ENCODE measurements at places on chromosomes 7 and 10.

DNA sequence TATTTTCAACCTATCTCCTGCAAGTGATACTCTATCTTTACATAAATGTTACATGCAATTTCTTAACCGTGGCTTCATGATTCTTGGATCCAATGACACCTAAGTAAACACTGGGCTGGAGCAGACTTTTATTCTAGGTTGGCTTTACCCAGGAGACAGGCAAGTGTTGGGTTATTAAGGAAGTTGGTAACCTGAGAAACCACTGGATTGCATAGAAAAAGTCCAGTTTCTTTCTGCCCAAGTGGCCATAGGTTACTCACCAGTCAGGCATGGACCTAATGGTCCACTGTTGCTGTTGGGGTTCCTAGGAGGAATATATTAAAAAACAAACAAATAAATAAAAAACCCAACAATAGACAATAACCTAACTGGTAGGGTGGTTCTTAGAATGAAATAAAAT, 112.8 kb downstream of the SEMA3D start:
- DNase-seq: no peak

DNA sequence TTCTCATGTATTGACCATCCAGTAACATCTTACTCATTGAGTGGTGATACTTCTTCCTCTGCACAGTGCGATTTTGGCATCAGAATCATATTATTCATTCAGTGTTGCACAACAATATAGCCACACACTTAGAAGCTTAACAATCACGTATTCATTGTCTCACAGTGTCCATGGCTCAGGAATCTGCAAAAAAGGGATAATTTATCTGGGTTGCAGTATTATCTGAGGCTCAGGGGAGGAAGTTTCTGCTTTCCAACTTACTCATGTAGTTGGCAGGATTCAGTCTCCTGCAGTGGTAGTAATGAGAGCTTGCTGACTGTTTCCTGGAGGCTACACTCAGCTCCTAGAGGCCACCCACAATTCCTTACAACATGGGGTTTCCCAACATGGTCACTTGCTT, 803.6 kb downstream of the SORCS1 start:
- DNase-seq: no peak

- no peak for DNase-seq
Observed at GRCh38 chr7:7576344-7576743, 9.7 kb downstream of the MIOS start.

DNA sequence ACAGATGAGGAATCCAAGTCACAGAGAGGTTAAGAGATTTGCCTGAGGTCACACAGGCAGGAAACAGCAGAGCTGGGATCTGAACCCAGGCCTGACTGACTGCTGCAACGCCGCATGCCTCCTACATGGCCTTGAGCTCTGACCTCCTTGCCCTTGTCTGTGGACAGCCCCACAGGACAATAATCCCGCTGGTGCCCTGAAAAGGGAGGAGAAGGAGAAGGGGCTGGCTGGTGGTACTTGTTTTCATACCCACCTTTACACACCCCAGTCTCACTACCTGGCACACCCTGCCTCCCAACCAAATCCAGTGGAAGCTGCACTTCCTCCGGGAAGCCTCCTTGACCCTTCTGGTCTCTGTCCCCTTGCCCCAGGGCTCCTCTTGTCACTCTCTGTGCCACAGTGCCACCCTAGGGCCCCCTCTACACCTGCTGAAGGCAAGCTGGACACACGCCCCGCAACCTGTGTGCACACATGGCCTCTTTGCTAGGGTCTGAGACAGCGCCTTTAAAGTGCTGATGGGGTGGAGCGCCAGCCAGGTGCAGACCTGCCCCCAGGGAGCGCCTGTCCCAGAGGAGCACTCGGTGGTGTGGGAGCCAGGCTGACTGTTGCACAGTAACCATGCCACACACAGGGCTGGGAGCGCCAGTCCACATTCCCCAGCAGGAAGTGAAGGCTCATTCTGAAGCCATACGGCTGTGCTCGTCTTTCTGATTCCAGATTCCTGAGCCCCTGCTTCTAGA, 38.6 kb downstream of the ZCCHC24 start:
- DNase-seq: no peak

GRCh38 chr7:6027806-6028365, 3.3 kb upstream of the ANKRD61 start:
- no peak for DNase-seq

DNA sequence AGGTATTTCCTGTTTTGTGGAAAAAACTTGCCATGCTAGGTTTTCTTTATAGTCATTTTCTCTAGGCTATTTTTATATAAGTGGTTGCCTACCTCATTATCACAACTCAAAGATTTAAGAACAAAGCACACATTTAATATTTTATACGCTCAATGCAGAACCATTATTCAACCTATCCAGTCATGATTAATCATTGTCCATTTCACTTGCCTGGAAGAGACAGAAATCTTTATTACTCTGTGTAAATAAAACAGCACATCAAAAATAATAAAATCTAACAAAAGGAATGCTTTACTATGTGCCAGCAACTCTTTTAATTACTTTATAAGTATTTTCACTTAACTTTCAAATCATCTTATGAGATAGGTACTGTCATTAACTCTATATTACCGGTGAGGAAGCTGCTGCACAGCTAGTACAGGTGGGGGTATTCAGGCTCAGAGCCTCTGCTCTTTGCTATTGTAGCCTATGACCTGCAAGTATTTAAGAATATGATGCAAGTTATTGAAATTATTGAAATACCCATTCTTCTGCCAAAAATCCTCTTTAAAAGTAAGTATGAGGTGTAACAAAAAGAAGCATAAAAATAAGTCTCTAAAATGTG, 16.4 kb upstream of the TAS2R16 start:
- DNase-seq: no peak

DNA sequence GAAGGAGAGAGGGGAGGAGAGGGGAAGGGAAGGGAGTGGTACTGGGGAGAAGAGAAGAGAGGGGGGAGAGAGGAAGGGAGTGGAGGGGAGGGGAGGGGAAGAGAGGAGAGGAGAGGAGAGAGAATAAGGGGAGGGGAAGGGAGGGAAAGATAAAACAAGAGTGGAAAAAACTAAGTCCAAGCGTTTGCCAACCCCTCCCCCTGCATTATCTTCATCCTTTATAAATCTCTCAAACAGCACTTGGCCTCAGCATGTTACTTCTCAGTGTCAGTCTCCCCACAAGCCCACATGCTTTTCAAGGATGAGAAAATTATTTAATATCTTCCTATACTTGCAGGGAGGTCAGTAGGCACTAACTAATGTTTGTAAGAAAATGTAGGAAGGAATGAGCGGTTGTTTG, 204.5 kb downstream of the LSM5 start:
- no peak for DNase-seq

DNA sequence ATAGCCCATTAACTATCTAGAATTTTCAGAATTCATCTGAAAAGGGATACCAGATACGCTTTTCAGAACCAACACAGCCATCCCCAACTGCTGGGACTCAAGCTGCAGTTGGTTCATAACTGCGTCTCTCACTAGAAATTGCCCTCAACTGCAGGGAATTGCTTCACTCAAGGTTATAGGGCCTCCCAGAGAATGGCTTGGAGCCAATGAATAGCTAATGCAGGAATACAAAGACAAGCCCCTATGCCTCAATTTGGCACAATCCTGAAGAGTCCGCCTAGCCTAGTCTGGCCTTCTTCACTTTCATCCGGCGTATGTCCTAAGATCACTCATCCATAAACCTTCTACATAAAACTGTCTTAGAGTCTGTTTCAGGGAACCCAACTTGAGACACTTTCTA, 164.0 kb downstream of the SKAP2 start:
- DNase-seq: no peak

GRCh38 chr7:138657854-138658386, 43.2 kb downstream of the SVOPL start:
- DNase-seq: no peak

GRCh38 chr10:45377858-45378257, 3.8 kb downstream of the ALOX5 start:
- no peak for DNase-seq

GRCh38 chr7:26308551-26308950, 16.9 kb downstream of the SNX10 start:
- no peak for DNase-seq

- DNase-seq: no peak
Observed at GRCh38 chr7:31027161-31027965, 24.7 kb upstream of the ADCYAP1R1 start.

Measured in CD4-positive, CD25-positive, alpha-beta regulatory T cell (primary cell).